ENCODE measurements at places on chromosomes 3 and 15.

DNA sequence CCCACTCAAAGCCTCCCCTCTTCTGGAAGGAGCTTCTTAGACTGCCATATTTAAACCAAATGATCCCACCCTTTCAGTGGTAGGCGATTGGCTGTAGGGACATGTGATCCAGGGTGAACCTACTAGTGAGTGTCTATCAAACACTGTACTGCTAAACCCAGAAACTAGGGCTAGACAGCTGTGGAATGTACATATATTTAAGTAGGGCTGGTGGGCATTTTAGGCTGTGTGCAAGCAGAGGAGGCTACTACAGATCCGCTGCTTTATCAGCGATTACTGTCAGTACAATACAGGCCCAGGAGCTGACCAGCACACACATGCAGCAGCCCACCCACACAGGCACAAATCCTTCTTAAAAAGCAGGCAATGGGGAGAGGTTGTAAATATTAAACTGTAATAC is 15.4 kb upstream of the LARP6 start:
- no peak for DNase-seq

DNA sequence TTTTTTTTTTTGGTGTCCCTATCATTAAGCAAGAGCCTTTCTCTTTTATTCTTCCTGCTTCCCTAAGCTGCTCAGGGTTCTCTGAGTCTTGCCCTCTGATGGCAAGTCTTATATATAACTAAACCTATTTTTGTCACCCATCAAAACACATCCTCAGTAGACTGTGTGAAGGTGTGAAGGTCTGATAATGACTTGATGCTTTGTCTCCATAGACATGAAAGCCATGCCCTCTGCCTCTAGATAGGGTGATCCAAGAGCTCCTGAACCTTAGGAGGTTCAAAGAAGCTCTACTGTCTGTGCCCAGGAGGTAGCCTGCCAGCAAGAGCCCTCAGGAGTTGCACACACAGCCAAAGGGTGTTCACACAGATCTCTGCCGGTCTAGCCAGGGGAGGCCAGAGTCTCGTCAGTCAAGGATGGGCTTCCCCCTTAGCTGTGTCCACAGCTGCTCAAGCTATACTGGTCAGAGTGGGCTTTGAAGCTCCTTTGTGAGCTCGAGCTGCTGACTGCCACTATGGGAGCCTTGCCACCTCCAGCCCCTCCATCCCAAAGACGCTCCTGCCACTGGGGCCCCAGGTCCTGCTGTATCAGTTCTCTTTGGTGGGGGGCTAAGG is 13.1 kb upstream of the SNX22 start:
- DNase-seq = no peak

- no peak for DNase-seq
Measured at GRCh38 chr3:152419748-152420147, 151.0 kb downstream of the MBNL1 start.

- no peak for DNase-seq
Measured at GRCh38 chr15:63070681-63071129, 28.2 kb downstream of the TPM1 start.

DNA sequence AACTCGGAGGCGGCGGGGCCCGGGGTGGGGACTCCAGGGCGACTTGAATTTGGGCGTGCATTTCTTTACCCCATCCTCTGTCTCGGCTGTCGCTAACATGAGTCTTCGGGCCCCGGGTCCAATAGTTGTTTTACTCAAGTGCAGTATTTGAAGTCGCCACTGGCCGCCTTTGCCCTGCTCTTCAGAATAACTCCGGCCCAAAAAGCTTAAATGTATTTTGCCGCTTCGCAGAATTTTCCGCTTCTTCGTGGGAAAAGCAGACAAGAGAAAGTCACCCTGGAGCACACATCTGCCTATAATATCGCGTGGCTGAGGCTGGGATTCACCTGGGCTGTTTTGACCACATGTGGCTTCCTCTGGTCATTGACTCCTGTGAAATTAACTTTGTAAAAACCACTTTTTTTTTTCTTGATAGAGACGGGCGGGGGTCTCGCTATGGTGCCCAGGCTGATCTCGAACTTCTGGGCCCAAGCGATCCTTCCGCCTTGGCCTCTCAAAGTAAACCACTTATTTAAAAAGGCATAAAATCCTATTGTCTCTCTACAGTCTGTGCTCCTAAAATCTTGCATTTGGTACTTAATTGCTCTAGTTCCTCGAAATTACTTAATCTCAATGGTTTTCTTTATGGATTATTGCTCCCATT is 676 bp downstream of the CNOT10 start:
- DNase-seq = no peak

DNA sequence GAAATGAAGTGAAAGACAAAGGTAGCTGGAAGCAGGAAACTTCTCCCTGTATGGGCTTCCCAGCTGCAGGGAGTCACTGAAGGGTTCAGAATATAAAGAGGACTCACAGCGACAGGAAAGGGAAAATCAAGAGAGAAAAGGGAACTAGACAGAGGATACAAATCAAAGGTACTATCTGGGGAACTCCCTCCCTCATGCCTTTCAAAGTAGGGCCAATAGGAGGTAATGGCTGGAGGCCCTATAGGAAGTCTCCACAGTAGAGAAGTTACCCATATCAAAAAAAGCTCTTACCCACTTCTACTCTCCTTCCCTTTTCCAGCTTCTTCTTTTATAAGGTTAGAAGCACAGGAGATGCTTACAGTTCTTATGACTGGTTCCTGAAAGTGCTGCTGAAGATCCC is 43.5 kb downstream of the FMN1 start:
- no peak for DNase-seq

- DNase-seq = no peak
Measured at GRCh38 chr3:100693225-100693624, 16.1 kb upstream of the TFG start.

- no peak for DNase-seq
Measured at GRCh38 chr3:136385457-136385856, 135.3 kb downstream of the PCCB start.

GRCh38 chr3:16319307-16319706 is 54.3 kb downstream of the OXNAD1 start:
- DNase-seq = peak; percentile 58
